ENCODE measurements at places on chromosomes 7 and 10.

GRCh38 chr7:75856536-75856935 lies 22.3 kb upstream of the RHBDD2 start:
- DNase-seq, result no peak

- DNase-seq, result no peak
Observed at GRCh38 chr7:2540133-2540532, 15.2 kb downstream of the BRAT1 start.

- peak; percentile 94 for DNase-seq
Observed at GRCh38 chr10:72688208-72688651, 3.7 kb upstream of the MCU start.

- no peak for DNase-seq
Observed at GRCh38 chr7:119943942-119944600, 328.9 kb upstream of the KCND2 start.

- DNase-seq, result peak; percentile 48
Observed at GRCh38 chr10:26881600-26882331, 21.0 kb upstream of the ABI1 start.

DNA sequence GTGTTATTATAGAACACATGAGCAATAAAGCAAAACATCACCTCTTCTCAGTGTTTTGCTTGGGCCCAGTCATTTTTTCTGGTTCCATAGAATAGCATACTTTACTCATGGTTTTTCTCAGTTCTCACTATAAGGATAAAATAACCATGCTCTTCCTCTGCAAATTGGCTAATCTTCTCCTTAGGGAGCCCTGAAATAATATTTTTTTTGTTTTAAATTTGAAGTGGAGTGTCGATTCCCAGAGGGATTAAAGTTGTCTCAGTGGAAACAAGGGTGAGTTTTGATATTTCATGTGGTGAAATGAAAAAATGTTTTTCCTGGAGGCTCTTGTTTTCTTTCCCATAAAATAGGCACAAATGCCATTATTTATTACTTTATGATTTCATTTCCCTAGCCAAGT lies 127.3 kb downstream of the NOC3L start:
- DNase-seq, result no peak

DNA sequence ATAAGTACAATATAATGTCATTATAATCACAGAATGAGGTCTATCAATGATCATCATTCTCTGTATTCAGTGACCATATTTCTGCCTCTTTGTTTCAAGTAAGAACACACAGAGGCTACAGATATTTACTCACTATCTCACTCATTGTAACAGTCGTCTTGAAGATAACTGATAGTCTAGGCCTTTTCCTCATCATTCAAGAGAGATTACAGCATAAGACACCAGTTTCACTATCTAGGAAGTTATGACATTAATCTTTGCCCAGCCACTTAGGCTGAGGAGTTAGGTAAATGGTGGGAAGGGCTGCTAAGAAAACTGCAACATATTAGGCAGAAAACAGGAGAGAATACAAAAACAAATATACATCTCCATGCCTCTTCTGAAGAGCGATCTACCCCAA lies 125.3 kb downstream of the CHCHD3 start:
- no peak for DNase-seq
